Right lobe of liver (tissue), 6 donors: ENCODE measurements at places on chromosomes 13 and 19.

DNA sequence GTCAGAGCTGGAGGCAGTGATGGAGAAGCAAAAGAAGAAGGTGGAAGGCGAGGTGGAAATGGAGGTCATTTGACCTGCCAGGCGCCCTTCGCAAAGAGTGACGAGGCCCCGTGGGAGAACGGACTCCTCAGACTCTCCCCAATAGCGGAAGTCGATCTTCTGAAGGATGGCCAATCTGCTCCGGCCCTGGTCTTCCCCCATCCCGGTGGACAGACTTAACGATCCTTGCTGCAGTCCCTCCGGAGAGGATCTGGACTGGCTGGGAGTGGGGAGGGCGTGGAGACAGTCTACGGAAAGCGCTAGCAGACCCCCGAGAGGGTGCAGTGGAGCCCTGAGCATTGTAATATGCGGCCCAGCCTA, 11.9 kb downstream of the EPS8L1 start:
- H3K4me3 ChIP-seq = peak overlapping the region; percentile 33
- DNase-seq = no peak
- H3K27me3 ChIP-seq = no peaks in the 10 kb centered on the region

GRCh38 chr13:98648141-98648540, 71.2 kb upstream of the STK24 start:
- no peak for DNase-seq
- no peaks in the 10 kb centered on the region for H3K36me3 ChIP-seq
- H3K4me1 ChIP-seq = peaks cover 7% of the 10 kb centered on the region
- no peak overlapping the region for H3K27ac ChIP-seq

- no peak overlapping the region for H3K27ac ChIP-seq
- no peak for DNase-seq
- H3K4me1 ChIP-seq = no peaks in the 10 kb centered on the region
- H3K4me3 ChIP-seq = no peak overlapping the region
- H3K36me3 ChIP-seq = no peaks in the 10 kb centered on the region
- H3K27me3 ChIP-seq = no peaks in the 10 kb centered on the region
These were observed 14.7 kb downstream of the C13orf46 start for GRCh38 chr13:113959198-113959597.

GRCh38 chr19:51326216-51327065, 15.0 kb downstream of the IGLON5 start:
- no peaks in the 10 kb centered on the region for H3K36me3 ChIP-seq
- H3K4me1 ChIP-seq = no peaks in the 10 kb centered on the region
- no peak overlapping the region for H3K27ac ChIP-seq
- no peak overlapping the region for H3K4me3 ChIP-seq

- H3K27ac ChIP-seq = no peak overlapping the region
- no peaks in the 10 kb centered on the region for H3K36me3 ChIP-seq
- no peaks in the 10 kb centered on the region for H3K27me3 ChIP-seq
- H3K4me1 ChIP-seq = no peaks in the 10 kb centered on the region
These were observed 124.5 kb upstream of the USP29 start for GRCh38 chr19:56995303-56995702.

GRCh38 chr13:27638521-27638920, 16.8 kb downstream of the POLR1D start:
- no peaks in the 10 kb centered on the region for H3K36me3 ChIP-seq
- H3K4me1 ChIP-seq = no peaks in the 10 kb centered on the region
- no peak for DNase-seq

GRCh38 chr19:2902590-2903218, 2.0 kb downstream of the ZNF57 start:
- H3K27ac ChIP-seq = peak overlapping the region; percentile 51
- H3K4me1 ChIP-seq = no peaks in the 10 kb centered on the region
- H3K4me3 ChIP-seq = no peak overlapping the region
- no peaks in the 10 kb centered on the region for H3K27me3 ChIP-seq
- DNase-seq = no peak

DNA sequence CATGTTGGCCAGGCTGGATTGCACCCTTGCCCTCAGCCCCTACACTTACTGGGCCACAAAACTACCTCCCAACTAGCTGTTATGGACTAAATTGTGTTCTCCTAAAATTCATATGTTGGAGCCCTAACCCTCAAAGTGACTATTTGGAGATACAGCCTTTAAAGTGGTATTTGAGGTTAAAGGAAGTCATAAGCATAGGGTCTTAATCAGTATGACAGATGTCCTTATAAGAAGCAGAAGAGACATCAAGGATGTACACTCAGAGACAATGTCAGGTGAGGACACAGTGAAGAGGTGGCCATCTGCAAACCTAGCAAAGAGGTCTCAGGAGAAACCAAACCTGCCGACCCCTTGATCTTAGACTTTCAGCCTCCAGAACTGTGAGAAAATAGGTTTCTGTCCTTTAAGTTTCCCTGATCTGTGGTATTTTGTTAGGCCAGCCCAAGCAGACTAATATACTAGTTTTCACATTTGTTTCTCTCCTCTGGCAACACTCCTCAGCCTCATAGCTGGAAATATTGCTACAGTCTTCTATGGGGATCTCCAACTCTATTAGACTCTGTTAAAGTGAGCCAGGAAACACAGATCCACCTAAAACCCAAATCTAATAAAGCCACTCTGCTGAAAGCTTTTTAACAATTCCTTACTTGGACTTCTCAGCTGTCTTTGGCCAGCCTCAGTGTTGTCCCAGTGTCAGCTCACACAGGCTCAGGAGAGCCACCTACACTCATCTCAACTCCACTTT, 256.5 kb downstream of the TBC1D4 start:
- no peaks in the 10 kb centered on the region for H3K27me3 ChIP-seq
- H3K36me3 ChIP-seq = no peaks in the 10 kb centered on the region
- no peaks in the 10 kb centered on the region for H3K4me1 ChIP-seq
- DNase-seq = no peak
- no peak overlapping the region for H3K27ac ChIP-seq
- no peak overlapping the region for H3K4me3 ChIP-seq

- H3K4me1 ChIP-seq = peaks cover 8% of the 10 kb centered on the region
- H3K27ac ChIP-seq = no peak overlapping the region
- no peaks in the 10 kb centered on the region for H3K27me3 ChIP-seq
- no peaks in the 10 kb centered on the region for H3K36me3 ChIP-seq
- no peak overlapping the region for H3K4me3 ChIP-seq
These were observed 567.1 kb downstream of the GPC5 start for GRCh38 chr13:91965511-91965910.

DNA sequence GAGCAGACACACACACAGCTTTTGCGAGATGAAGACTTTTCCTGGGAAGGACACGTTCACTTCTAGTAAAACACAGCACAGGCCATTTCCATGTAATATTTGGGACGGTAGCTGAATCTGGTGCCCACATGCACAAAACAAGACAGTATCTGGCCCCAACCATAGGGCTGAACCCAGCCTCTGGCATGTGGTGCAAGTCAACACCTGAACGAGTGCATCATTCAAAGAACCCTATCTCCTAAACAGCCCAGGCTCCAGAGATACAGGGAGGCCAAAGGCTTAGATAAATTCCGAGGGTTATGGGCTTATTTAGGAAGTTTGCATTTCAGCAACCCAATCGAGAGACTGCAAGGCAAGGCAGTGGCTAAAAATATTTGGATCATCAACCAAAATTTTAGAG, 2.7 kb upstream of the TFDP1 start:
- no peak overlapping the region for H3K27ac ChIP-seq
- peaks cover 6% of the 10 kb centered on the region for H3K4me1 ChIP-seq
- H3K36me3 ChIP-seq = no peaks in the 10 kb centered on the region
- no peak overlapping the region for H3K4me3 ChIP-seq
- H3K27me3 ChIP-seq = no peaks in the 10 kb centered on the region
- DNase-seq = no peak

- H3K4me1 ChIP-seq = no peaks in the 10 kb centered on the region
- H3K4me3 ChIP-seq = no peak overlapping the region
- no peaks in the 10 kb centered on the region for H3K27me3 ChIP-seq
- H3K27ac ChIP-seq = no peak overlapping the region
These were observed 481.5 kb upstream of the MIR17HG start for GRCh38 chr13:90866006-90866405.

- H3K27me3 ChIP-seq = no peaks in the 10 kb centered on the region
- no peak for DNase-seq
- no peak overlapping the region for H3K4me3 ChIP-seq
- H3K4me1 ChIP-seq = no peaks in the 10 kb centered on the region
- H3K27ac ChIP-seq = no peak overlapping the region
- H3K36me3 ChIP-seq = no peaks in the 10 kb centered on the region
These were observed 447.5 kb upstream of the ATXN8OS start for GRCh38 chr13:69660155-69660554.

DNA sequence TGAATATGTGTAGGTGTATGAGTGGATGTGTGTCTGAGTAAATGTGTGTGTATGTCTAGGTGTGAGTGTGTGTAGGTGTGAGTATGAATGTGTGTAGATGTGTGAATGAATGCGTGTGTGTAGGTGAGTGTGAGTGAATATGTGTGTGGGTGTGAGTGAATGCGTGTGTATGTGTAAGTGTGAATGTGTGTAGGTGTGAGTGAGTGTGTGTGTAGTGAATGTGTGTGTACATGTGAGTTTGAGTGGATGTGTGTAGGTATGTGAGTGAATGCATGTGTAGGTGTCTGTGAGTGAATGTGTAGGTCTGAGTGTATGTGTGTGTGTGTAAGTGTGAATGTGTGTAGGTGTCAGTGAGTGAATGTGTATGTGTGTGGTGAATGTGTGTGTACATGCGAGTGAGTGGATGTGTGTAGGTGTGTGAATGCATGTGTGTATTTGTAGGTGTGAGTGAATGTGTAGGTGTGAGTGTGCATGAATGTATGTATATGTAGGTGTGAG, 201.0 kb upstream of the ZNF536 start:
- no peak for DNase-seq
- H3K4me3 ChIP-seq = no peak overlapping the region
- no peaks in the 10 kb centered on the region for H3K4me1 ChIP-seq
- H3K36me3 ChIP-seq = no peaks in the 10 kb centered on the region
- H3K27me3 ChIP-seq = no peaks in the 10 kb centered on the region
- H3K27ac ChIP-seq = no peak overlapping the region

GRCh38 chr13:101757446-101758039, 305.1 kb downstream of the ITGBL1 start:
- no peaks in the 10 kb centered on the region for H3K36me3 ChIP-seq
- no peak overlapping the region for H3K4me3 ChIP-seq
- DNase-seq = no peak
- peaks cover 13% of the 10 kb centered on the region for H3K4me1 ChIP-seq
- H3K27me3 ChIP-seq = no peaks in the 10 kb centered on the region

GRCh38 chr13:113124211-113124970, 1.8 kb downstream of the F10 start:
- H3K27ac ChIP-seq = no peak overlapping the region
- H3K4me3 ChIP-seq = no peak overlapping the region
- peaks cover 7% of the 10 kb centered on the region for H3K4me1 ChIP-seq

GRCh38 chr19:36775768-36776167, 3.2 kb upstream of the ZNF850 start:
- peak overlapping the region; percentile 4 for H3K4me3 ChIP-seq
- peak; percentile 35 for DNase-seq
- no peaks in the 10 kb centered on the region for H3K27me3 ChIP-seq

- no peak for DNase-seq
- H3K4me3 ChIP-seq = no peak overlapping the region
- H3K4me1 ChIP-seq = peaks cover 5% of the 10 kb centered on the region
- no peaks in the 10 kb centered on the region for H3K27me3 ChIP-seq
- H3K36me3 ChIP-seq = no peaks in the 10 kb centered on the region
These were observed 12.3 kb upstream of the KATNAL1 start for GRCh38 chr13:30319655-30320054.

- no peak overlapping the region for H3K4me3 ChIP-seq
- DNase-seq = no peak
- no peaks in the 10 kb centered on the region for H3K27me3 ChIP-seq
- H3K27ac ChIP-seq = no peak overlapping the region
- no peaks in the 10 kb centered on the region for H3K36me3 ChIP-seq
These were observed 76.2 kb upstream of the TNFSF11 start for GRCh38 chr13:42497798-42498197.

- H3K4me1 ChIP-seq = no peaks in the 10 kb centered on the region
- DNase-seq = no peak
- H3K27me3 ChIP-seq = no peaks in the 10 kb centered on the region
These were observed 5.4 kb downstream of the LINGO3 start for GRCh38 chr19:2302319-2303210.

GRCh38 chr13:114130837-114131582, 1.4 kb downstream of the RASA3 start:
- H3K27ac ChIP-seq = peak overlapping the region; percentile 85
- H3K36me3 ChIP-seq = no peaks in the 10 kb centered on the region
- H3K27me3 ChIP-seq = no peaks in the 10 kb centered on the region

DNA sequence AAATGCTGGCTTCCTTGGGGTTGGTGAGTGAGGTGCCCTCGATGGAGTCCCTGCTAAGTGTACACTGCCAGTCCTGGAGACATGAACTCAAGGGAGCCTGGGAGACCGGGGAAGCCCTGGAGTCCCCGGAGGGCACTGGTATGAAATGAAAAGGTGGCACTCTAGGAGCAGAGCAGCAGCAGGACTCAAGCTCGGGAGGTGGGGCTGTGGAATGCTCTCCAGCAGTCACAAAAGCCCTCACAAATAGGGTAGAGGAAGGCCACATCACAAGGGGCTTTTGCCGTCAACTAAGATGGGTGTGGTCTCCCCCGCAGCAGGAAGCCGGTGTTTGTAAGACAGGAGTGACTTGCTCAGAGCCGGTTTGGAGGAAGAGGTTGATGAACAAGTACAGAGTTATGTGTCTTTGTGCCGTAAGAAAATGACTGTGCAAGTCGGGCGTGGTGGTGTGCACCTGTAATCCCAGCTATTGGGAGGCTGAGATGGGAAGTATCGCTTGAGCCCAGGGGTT, 19.3 kb downstream of the CCNE1 start:
- peak; percentile 28 for DNase-seq
- H3K27ac ChIP-seq = no peak overlapping the region

- peak overlapping the region; percentile 99 for H3K27ac ChIP-seq
- no peaks in the 10 kb centered on the region for H3K27me3 ChIP-seq
- H3K36me3 ChIP-seq = no peaks in the 10 kb centered on the region
- peak; percentile 89 for DNase-seq
- H3K4me1 ChIP-seq = peaks cover 64% of the 10 kb centered on the region
- H3K4me3 ChIP-seq = peak overlapping the region; percentile 25
These were observed 31.9 kb downstream of the NFIC start for GRCh38 chr19:3398114-3398899.

GRCh38 chr19:46132508-46133100, 8.1 kb upstream of the IGFL3 start:
- no peaks in the 10 kb centered on the region for H3K36me3 ChIP-seq
- H3K27ac ChIP-seq = peak overlapping the region; percentile 63
- DNase-seq = no peak
- no peak overlapping the region for H3K4me3 ChIP-seq
- no peaks in the 10 kb centered on the region for H3K4me1 ChIP-seq
